ENCODE measurements at places on chromosomes 1 and 21.

DNA sequence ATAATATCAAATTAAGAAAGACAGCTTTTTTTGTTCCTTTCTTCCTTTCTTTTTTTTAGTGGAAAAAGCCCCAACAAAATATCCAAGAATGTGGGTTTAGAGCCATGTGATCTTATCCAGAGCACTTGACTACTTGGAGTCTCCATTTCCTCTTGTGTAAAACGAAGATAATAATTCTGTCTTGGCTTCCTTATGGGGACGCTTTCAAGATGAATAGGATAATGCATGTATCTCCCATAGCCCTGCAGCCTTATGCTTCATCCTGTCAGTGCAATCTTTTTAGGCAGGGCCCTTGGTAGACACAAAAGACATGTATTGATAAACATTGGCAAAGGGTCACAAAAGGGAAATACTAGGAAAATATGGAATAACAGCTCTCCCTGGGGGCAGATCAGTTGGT, 34.8 kb downstream of the ZBTB18 start:
- DNase-seq: no peak

DNA sequence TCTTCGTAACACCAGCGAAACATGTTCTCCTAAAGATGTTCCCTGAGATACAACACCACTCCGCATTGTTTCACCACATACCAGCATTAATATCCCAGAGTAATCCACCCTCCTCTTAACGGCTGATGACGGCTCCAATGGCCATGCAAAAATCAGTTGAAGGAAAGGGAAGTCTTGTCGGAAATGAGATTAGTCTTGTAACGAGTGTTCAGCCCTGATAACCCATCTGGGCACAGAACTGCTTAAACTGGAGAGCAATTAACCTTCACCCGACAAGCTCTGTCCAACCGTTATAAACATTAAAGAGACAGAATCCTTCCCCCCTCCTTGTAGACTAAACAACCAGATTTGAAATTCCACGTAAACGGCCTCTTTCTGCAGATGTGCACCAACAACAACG, 21.9 kb downstream of the ERG start:
- DNase-seq: no peak

DNA sequence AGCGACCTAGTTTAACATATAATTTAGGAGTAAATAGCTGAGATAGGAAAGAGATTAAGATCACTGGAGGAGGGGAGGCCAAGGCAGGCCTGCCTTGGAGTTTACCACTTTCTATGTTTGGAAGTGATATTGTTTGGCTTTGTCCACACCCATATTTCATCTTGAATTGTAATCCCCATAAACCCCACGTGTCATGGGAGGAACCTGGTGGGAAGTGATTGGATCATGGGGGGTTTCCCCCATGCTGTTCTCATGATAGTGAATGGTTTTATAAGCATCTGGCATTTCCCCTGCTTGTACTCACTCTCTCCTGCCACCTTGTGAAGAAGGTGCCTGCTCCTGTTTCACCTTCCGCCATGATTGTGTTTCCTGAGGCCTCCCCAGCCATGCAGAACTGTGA, 58.3 kb upstream of the ARTN start:
- DNase-seq: no peak

- DNase-seq: no peak
Measured at GRCh38 chr1:228465141-228465540, 22.0 kb upstream of the RNF187 start.

GRCh38 chr1:39673215-39673614, 1.3 kb upstream of the NT5C1A start:
- DNase-seq: no peak

GRCh38 chr1:234925440-234926263, 203.0 kb downstream of the TOMM20 start:
- peak; percentile 100 for DNase-seq

DNA sequence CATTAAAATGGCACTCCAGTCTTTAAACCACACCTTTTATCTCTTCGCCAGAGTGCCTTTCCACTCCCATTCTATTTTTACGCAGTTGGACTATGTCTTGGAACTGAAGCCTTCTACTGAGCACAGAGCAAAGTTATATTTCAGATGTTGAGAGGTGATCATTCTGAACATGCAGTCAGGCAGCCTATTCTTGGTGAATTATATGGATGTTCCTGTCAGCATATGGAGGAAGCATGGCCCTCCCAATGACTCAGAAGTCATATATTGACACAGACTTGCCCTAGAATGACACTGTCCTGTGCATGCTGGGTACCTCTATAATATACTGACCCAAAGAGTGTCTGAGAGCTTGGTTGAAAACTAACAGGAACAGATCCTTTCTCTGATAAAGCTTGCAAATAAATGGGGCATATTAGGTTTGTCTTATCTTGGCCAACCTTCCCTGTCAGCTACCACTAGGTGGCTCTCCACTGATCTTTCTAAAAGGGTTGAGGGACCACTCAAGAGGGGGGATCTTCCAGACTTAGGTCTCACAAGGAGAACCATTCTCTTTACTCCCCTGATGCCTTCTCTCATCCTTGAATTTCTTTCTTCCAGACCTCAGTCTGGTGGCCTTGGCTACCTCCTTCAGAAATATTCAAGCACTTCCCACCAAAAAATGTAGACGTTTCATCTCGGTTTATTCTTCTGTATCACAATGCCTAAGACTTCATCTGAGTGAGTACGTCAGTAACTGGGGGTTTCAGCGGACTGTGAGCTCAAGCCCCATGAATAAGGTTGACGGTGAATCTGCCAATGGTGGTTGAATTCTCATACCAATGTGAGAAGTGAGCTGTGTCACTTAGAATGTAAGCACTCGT, 11.8 kb upstream of the ALG14 start:
- peak; percentile 47 for DNase-seq

GRCh38 chr1:223831755-223832636, 13.8 kb downstream of the TP53BP2 start:
- peak; percentile 86 for DNase-seq

GRCh38 chr1:18597160-18598042, 33.2 kb upstream of the PAX7 start:
- DNase-seq: peak; percentile 15

DNA sequence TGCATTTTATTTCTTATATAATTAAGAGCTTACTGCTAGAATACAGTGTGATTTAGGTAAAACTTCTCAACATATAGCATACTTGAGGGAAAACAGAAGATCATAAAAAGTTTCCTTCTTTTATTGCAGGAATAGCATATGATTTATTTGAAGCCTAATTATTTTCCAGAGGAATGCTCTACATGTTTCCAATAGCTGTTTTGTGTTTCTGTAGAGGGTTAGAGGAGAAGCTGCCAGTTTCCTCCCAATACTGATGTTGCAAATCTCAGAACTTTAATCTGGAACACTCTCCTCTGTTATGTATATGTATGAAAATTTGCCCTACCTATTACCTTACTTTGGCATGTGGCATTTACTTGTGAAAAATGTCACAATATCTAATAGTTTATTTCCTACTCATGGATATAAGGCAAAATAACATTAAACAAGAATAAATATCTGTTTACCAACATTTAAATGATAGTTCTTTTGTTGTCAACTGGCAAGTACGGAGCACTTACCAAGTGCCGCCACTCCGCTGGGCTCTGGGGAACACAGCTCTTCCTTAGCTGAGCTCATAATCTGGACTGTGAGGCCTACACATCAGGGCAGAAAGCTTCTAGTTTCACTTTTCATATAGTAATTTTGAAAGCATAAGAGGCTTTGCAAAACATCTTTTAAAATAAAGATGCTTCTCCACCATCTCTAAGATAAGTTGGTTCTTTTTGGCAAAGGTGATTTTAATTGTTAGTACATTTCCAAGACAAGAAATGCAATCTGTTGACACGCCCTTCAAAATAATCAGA, 239.8 kb upstream of the C1orf105 start:
- peak; percentile 61 for DNase-seq

GRCh38 chr1:41278076-41278475, 36.0 kb upstream of the SCMH1 start:
- DNase-seq: no peak

DNA sequence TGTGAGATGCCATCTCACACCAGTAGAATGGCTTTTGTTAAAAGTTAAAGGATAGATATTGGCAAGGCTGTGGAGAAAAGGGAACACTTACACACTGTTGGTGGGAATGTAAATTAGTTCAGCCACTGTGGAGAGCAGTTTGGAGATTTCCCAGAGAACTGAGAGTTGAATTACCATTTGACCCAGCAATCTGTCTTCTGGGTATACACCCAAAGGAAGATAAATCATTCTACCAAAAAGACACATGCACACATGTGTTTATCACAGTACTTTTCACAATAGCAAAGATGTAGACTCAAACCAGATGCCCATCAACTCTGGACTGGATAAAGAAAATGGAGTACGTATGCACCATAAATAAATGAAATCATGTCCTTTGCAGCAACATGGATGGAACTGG, 88.6 kb upstream of the LRRC8D start:
- DNase-seq: no peak

- DNase-seq: no peak
Measured at GRCh38 chr1:192140382-192140781, 17.9 kb upstream of the RGS18 start.

DNA sequence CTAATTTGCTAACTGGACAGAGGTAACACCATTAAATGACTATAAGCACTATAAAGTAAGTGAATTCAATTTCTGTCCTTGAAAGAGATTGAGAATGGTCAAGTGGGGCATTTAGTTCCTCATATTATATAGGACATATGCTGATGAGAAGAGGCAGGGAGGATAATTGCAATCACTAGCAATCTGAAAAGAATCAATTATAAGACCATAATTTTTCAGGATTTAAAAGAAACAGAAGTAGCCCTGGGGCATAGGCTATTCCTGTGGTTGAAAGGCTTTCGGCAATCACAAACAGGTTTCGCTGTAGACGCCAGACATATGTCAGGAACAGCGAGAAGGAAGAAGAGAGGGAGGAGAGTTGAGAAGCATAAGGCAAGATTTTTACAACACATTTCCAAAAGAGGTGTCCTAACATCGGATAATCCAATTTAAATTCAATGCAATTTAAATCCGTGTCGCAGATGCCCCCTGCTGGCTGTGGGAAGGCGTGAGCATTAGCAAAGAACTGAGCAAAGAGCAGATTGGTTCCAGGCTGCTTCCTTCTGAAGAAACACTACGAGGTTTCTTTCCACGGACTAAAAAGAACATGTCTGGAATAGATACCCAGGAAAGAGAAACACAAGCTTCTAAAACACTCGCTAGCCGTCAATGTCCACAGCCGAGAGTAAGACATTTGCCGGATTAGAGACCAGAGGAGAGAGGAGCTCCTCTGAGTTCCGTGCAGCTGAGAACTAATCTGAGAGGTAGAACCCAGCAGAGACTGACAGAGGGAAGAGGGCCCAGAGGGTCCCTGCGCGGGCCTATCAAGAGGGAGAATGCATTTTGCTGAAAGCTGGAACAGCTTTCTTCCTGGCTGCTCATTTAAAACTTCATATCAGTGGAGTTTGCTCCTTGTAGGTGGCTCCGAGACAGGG, 27.9 kb downstream of the RGS5 start:
- peak; percentile 66 for DNase-seq

- no peak for DNase-seq
Measured at GRCh38 chr1:12185036-12185917, 18.5 kb downstream of the TNFRSF1B start.

GRCh38 chr1:226686440-226687425, 52.3 kb downstream of the ITPKB start:
- no peak for DNase-seq

GRCh38 chr1:202145068-202145743, 669 bp upstream of the ARL8A start:
- no peak for DNase-seq

- peak; percentile 27 for DNase-seq
Measured at GRCh38 chr1:199287647-199288046, 648.8 kb downstream of the PTPRC start.

DNA sequence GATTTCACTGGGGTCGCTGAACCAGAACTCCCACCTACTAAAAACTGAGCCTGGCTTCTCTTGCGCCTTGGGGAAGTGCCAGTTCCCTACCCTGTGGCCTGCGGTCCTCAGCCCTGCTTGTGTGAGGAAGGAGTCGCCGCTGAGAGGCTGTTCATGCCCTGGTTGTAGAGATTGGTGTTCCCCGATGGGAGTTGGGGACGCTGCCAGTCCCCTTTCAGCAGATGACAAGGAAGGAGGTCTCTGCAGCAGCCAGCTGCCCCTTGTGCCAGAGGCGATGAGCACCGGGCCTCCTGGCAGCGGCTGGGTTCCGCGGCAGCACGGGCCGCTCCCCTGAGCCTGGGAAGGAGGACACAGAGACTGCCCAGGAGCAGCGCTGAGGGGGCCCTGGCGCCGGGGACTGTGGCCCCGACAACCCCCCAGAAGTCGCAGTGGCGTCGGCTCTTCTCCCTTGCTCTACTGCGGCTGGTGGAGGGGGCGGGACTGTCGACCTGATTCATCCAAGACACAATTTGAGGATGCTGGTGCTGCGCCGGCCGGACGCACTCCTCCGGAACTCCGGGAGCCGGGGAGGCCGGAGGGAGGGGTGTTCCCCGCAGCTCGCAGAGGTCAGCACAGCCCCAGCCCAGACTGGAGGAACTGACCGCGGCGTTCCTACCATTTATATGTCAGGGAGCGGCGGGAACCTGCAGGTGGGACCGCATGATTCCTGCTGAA, 12.0 kb upstream of the ADORA3 start:
- peak; percentile 32 for DNase-seq

DNA sequence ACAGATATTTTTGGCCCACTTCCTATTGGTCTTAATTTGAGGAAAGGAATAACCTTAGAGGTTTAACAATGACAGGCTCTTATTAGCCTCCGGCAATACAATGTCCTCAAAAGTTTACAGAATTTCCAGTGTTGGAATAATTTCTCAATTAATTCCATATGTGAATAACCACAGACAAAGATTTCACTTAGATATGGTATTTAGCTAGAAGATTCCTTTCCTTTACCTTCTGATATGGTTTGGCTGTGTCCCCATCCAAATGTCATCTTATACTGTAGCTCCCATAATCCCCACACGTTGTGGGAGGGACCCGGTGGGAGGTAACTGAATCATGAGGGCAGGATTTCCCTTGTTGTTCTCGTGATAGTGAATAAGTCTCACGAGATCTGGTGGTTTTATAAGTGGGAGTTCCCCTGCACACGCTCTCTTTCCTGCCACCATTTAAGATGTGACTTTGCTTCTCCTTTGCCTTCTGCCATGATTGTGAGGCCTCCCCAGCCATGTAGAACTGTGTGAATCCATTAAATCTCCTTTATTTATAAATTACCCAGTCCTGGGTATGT, 54.9 kb upstream of the RGS7 start:
- DNase-seq: peak; percentile 59
